ENCODE measurements at places on chromosomes 2 and 18. TPM values are rescaled to one million over a fixed set of nuclear protein-coding genes. Genes with fewer than 3 reads are reported as not detected.

DNA sequence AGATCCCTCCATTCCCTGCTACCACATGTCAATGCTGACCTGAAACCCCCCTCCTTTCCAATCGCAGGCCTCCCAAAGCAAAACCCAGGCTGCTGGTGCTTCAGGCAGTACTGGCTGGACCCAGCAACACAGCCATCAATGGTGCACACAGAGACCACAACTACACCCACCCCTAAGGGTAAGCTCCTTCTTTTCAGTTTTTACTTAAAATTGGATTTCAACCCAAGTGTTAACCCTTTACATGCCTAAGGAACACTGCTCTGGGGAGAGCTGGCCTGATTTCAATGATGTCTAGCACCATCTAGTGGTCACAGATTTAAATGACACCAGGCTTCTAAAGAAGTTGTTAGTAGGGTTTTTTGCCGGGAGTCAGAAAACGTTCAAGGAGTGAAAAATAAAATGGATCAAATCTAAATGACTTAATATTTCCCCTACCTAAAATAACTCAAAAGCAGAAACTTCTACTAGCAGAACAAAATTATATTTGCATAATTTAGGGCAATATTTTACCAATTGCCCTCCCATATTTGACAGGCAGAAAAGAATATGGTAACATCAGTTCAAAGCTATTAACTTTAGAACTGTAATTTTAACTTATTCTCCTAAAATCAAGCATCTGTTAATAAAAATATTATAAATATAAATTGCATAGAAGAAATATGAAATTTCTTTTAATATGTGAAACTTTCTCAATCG is 24.6 kb downstream of the FECH start:
- DNase-seq, result no peak

GRCh38 chr2:7567646-7568045 is 650.4 kb downstream of the RNF144A start:
- DNase-seq, result no peak

GRCh38 chr2:217636578-217636977 is 366.2 kb downstream of the TNS1 start:
- no peak for DNase-seq

DNA sequence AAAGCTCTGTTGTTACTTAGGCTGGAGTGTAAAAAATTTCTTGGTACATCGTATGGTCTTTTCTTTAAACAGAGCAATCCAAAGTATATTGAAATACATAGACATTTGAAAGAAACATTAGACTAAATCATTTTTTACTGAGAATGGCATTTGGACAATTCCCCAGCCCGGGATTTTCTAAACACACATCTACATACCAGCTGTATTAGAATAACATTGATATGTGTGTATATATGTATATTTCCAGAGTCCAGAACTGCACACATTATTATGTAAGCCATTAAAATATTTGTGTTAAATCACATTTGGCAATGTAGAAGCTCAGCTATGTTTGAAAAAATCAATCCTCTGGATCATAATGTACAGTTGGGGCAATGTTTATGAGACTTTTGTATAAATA is 1853.6 kb upstream of the LRRTM1 start:
- DNase-seq, result no peak

DNA sequence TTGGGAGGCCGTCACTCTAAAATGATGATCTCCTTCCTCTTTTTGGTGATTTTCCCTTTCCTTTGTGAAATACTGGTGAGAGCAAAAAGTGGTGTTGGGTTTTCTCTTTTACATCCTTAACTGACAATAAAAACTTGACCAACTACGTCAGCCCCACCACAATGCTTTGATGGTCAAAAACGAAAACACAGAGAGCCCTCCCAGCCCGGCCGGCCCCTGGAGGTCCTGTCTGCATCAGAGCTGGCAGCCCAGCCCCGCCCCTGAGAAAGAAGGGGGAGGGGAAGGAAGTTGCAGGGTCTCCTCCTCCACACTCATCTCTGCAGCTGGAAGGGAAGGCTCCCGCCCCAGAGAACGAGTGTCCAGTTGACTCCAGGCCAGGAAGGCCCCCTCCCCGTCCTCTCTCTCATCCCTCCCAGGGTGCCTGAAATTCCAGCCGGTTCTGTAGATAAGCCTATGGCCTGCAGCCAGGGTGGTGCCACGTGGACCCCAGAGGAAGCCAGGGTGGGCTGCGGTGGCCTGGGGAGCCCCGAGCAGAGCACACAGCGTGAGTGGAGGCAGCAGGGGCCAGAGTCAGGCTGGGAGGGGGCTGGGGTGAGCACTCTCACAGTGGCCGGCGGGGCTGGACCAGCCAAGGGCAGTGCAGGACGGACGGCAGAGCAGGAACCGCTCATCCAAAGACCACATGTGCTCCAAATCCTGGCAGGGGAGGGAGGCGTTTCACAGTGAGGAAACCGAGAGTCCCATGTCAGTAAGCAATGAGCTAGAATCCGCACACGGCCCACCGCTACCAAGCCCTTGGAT is 19.8 kb downstream of the BIN1 start:
- DNase-seq, result peak; percentile 92

- no peak for DNase-seq
Observed at GRCh38 chr18:43720041-43720440, 442.8 kb upstream of the SYT4 start.

DNA sequence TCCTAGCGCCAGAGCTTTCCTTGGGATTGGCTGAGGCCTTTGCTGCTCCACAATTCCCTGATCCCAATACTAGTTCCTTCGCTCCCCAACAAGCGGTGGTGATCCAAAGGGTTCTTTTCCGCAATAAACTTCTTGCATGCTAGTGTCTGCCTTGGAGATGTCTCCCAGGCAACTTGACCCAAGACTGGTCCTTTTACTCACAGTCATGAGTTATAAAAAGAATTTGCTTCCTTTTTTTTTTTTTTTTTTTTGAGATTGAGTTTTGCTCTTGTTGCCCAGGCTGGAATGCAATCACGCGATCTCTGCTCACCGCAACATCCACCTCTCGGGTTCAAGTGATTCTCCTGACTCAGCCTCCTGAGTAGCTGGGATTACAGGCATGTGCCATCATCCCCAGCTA is 89.8 kb upstream of the SP3 start:
- no peak for DNase-seq

- no peak for DNase-seq
Observed at GRCh38 chr2:40043641-40044040, 264.6 kb upstream of the THUMPD2 start.

DNA sequence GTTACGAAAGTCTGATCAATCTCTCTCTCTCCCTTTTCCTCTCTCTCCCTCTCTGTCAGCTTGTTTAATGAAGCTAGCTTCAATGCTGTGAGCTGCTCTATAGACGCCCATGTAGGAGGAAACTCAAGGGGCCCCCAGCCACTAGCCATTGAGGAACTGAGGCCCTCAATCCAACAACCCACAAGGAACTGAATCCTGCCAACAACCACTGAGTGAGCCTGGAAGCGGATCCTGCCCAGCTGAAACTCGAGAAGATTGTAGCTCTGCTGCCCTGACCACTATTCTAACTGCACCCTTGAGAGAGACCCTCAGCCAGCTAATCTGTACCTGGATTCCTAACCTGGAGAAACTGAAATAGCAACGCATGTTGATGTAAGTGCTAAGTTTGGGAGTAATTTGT is 129.2 kb downstream of the BCL11A start:
- DNase-seq, result no peak

GRCh38 chr2:153043385-153043784 is 325.0 kb downstream of the ARL6IP6 start:
- no peak for DNase-seq

- DNase-seq, result no peak
Observed at GRCh38 chr2:174004905-174005605, 39.9 kb upstream of the SP3 start.

- DNase-seq, result no peak
Observed at GRCh38 chr18:23878336-23878900, 136.1 kb upstream of the TTC39C start.

DNA sequence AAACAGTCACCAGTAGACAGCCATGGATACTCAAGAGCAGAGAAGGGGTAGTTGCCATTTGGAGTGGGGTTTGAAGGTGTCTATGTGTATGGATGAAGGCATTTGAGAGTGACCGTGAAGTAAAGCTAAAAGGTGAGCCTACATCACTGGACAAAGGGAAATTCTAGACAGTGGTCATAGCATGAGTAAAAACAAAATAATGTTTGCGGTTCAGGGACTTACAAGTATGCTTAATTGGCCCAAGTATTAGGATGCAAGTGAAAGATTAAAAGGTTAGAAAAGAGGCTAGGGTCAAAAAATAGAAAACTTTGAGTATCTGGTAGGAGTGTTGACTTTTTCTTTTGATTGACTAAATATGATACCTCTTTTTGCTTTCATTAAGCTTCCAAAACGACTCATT is 238.1 kb upstream of the SLC8A1 start:
- DNase-seq, result no peak

DNA sequence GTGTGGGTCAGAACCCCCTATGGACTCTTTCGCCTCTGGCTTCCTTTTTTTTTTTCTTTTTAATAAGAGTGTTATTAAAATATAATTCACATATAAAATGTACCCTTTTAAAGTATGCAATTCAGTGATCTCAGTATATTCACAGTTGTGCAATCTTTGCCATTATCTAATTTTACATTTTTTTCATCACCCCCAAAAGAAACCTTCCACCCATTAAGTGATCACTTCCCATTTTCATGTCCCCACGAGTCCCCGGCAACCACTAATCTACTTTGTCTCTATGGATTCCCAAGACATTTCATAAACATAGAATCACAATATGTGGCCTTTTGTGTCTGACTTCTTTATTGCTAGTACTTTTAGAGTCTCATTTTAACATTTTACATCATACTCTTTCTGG is 38.7 kb upstream of the ANXA4 start:
- DNase-seq, result no peak

DNA sequence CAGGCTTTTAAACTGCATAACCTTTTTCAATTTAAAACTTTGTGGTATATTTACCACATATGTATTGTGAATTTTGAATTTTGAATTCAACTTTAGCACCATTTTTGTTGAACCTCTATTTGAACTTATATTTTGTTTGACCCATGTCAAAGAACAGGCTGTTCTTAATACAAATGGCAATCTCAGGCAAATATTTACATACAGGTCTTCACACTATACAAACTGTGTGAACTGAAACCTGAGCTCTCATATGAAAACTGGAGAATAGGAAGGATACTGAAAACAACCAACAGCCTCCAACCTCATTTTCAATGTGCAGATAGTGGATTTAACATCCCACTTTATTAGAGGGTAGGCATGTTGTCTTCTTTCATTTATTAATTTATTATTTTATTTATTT is 491.8 kb downstream of the KCNJ3 start:
- no peak for DNase-seq

- no peak for DNase-seq
Observed at GRCh38 chr2:46525522-46526155, 46.3 kb downstream of the TMEM247 start.

DNA sequence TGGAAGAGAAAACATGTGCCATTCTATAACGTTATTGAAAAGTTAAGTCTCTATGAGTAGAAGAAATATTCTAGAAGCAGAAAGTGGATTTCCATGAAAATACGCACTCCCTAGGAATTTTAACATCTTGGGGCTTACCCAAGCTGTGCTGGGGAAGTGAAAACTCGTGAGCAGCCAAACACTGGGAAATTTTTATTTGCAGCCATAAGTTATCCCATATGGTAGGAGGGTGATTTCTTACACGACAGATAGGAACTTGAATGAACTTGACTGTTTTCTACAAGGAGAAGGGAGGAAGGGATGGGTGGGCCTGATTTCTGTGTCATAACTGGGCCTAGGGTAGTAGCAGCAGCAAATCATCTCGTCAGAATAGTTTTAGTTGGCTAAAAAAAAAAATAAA is 272.6 kb downstream of the ETAA1 start:
- DNase-seq, result no peak

- DNase-seq, result no peak
Observed at GRCh38 chr18:54829856-54830255, 1.6 kb downstream of the RAB27B start.

DNA sequence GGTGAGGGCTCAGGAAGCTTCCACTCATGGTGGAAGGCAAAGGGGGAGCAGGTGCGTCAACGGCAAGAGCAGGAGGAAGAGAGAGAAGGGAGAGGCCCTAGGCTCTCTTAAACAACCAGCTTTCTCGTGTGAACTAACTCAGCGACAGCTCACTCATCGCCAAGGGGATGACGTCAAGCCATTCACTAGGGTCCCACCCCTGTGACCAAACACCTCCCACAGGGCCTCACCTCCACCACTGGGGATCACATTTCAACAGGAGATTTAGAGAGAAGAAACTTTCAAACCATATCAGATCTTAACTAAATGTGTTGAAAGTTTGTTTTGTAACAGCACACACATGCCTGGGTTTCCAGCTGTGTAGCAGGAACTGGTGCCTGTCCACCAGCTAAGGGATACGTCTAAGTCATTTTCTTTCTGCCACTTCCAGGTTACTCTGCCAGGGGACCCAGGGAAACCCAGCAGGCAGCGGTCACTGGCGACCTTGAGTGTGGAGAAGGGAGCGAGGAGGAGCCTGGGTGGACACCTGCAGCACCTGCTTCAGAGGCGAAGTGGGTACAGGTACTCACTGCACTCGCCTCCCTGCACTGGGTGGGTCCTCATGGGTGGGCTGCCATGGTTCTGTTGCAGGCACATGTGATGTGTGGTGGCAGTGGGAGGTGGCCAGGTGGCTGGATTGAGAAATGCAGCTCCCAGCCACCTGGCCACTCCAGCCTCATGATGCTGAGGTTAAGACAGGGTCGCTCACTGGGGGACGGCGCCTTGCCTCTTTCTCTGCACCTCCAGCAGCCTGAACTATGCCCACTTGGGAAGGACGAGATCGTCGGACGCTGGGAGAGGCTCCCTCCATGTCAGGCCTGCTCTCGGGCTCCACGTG is 8.4 kb upstream of the GPC1 start:
- DNase-seq, result no peak

DNA sequence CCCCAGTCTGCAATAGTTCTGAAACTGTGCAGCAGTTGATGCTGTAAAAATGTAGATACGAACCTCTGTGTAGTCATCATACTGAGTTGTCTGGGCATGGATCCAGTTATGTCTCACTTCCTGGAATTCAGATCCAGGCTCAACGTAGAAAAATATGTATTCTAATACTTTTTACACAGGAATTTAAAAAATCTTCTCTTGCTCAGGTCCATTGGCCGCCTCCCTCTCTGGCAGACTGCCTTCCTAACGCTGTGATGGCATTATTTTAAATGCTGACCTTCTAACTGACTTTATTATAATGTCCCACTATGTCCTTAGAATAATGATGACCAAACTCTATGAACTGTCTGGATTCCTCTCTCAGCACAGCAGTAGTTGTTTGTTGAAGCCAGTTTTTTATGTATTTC is 119.6 kb downstream of the FEZ2 start:
- no peak for DNase-seq

CKAP2L gene
- total RNA-seq, result 0.62 TPM

DPP4 gene
- 11.8 TPM for total RNA-seq

CRYBA2 gene
- not detected for total RNA-seq

RPIA gene
- 12.3 TPM for total RNA-seq

ATP5MC3 gene
- 80.8 TPM for total RNA-seq

CRYGC gene
- not detected for total RNA-seq

VIT gene
- total RNA-seq, result 67.9 TPM

SLC14A1 gene
- 5.5 TPM for total RNA-seq

CREG2 gene
- not detected for total RNA-seq

All from sciatic nerve (tissue), 2 donors.